ENCODE measurements at places on chromosomes 1 and 21.

GRCh38 chr1:19034721-19035120 is 78.2 kb upstream of the IFFO2 start:
- DNase-seq: no peak

DNA sequence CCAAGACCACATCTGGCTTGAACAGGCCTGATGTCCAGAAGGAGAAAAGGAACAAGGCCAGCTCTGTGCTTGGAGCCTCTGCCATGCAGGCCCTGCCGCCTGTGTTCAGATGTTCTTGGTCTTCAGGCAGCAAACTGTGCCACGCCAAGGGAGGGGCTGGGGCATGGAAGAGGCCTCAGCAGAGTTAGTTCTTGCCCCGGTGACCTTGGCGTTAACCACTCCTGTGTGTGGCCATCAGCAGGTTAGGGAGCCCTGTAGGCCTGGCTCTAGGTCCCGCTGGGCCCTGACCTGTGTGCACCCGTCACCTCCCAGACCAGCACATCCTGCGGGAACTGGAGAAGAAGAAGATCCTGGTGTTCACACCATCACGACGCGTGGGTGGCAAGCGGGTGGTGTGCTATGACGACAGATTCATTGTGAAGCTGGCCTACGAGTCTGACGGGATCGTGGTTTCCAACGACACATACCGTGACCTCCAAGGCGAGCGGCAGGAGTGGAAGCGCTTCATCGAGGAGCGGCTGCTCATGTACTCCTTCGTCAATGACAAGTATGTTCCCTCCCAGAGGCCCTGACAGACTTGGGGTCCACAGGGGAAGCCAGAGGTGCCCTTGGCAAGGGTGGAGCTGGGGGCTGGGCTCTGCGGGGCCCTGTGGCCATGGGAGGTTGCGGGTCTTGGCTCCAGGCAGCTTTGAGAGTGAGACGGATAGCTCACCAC is 7.1 kb downstream of the ZC3H12A start:
- DNase-seq: no peak

GRCh38 chr1:244801246-244801645 is 34.2 kb upstream of the COX20 start:
- DNase-seq: no peak

- DNase-seq: no peak
These were observed 33.0 kb downstream of the APP start for GRCh38 chr21:26137379-26138060.

GRCh38 chr21:15850645-15851044 is 120.9 kb downstream of the USP25 start:
- no peak for DNase-seq

DNA sequence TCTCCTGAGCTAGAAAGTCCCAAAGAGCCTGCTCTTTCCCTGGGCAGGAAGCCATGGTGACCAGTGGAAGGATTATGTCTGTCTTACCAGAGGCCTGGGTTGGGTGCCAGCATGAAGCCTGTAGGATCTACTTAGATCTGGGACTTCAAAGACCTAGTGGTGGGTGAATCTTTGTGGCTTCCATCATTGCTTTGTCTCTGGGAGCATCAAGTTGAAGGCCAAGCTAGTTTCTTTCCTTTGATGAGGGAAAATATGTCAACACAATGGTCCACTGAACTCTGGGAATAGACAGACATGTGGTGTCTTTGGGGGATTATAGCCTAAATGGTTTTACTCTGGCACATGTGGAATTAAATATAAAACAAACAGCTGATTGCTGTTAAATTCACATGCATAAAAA is 100.5 kb upstream of the HOOK1 start:
- no peak for DNase-seq

DNA sequence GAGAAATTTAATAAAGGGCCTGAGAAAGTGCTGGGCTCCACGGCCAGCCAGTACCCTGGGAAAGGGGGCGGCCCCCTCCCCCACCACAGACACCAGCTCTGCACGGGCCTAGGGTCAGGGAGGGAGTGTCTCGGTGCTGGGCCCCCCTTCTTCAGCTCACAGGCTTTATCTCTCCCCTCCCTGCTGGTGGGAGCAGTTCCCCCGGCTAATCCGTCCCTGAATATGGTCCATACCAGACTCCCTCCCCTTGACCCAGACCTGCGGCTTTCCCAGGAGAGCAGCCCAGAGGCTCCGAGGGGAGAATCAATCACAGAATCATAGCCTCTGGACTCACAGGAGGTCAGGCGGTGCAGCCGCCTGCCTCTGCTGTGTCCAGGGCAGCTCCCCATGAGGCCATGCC is 26.0 kb upstream of the RSPO1 start:
- DNase-seq: no peak

DNA sequence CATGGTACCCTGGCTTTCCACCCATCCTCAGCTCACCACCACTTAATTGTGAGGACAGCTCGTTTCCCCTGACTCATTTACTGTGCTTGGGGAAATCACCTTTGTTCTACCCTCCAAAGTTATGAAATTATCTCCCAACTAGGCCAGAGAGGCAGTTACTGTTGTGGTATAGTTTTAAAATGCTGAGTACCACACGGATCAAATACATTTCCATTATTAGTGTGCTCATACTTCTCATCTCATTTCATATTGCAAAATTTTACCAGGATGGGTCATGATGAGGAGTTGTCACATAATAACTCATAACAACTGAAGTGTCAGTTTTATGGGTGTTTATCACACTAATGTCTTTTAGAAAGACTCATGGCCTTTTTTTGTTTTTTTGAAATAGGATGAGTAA is 9.2 kb upstream of the OR2B11 start:
- no peak for DNase-seq

- DNase-seq: no peak
These were observed 38.5 kb upstream of the SYNC start for GRCh38 chr1:32741059-32741412.

DNA sequence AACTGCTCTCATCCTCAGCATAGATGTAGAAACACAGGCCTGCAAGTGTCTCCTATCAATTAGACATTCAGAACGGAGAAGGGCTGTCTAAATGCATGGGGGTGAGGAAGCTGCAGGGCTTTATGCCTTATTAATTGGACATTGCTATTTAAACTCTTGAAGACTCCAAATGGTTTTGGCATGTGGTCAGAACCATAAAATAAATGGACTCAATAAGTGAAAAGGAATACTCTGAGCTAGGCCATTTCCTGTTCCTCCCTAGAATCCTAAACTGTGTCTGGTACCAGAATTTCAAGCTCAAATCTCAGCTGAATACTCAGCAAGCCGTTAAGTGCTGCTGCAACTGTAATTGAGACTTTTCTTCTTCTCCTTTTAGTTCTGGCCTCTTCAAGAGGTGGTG is 80.4 kb upstream of the C1orf87 start:
- DNase-seq: no peak

DNA sequence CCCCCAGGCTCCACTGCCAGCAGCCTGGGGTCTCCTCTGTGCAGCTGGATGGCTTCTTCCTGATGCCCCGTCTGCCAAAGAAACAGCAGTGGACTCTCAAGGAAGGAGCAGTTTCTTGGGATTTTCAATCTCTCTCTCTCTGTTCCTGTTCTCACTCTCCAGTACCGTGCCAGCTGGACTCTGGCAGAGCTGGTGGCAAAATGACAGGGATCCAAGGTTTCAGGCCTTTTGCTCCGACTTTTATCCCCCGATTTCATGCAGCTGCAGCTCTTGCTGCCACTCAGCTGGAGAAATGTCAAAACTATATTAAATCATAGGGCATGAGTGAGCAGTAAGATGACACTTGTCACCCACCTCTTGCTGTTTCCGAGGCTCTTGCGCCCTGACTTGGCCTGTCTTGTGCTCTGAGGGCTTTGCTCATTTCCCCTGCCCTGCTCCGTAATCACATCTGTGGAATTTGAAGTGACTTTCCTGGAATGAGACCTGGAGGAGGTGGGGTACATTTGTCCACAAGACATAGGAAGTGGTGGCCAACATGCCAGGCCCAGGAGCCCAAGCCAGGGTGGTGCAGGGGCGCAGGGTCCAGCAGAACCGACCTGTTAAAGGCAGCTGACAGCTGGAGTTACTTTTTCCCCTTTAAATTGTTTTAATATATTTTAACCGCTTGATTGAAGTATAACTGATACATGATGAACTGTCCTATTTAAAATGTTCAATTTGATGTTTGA is 576.2 kb downstream of the PTPRU start:
- DNase-seq: no peak

GRCh38 chr1:29124366-29125236 is 898 bp upstream of the TMEM200B start:
- peak; percentile 82 for DNase-seq

DNA sequence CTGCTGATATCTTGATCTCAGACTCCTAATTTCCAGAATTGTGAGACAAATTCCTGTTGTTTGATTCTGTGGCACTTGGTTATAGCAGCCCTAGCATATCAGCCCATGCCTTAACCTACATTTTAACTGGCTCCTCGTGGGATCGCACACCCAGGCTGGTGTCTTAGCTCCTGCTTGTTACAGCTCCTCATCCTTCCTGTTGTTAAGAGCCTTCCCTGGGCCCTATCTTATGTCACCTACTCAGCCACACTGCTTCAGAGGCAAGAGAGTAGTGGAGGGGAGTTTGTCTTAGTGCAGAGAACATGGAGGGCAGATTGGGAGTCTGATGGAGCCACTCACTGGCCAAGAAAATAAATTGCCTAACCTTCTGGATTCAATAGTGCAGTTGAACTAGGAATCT is 131.0 kb downstream of the ROR1 start:
- DNase-seq: no peak

DNA sequence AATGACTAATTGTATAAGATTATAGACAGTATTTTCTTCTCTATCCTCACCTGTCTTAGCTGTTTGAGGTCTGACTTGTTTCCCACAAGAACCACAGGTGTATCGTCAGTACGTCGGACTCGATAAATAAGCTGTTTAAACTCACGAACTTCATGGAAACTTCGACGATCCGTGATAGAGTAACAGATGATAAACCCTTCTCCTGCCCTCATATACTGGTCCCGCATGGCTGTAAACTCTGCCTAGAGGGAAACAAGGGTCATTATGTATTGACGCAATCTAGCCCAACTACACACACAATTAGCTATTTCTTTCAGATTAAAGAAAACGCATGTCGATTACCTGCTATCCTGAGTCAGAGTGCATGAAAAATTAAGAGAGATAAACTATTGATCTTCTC is 6.9 kb downstream of the RIT1 start:
- no peak for DNase-seq

- DNase-seq: no peak
These were observed 19.2 kb downstream of the DSTYK start for GRCh38 chr1:205192287-205192686.

DNA sequence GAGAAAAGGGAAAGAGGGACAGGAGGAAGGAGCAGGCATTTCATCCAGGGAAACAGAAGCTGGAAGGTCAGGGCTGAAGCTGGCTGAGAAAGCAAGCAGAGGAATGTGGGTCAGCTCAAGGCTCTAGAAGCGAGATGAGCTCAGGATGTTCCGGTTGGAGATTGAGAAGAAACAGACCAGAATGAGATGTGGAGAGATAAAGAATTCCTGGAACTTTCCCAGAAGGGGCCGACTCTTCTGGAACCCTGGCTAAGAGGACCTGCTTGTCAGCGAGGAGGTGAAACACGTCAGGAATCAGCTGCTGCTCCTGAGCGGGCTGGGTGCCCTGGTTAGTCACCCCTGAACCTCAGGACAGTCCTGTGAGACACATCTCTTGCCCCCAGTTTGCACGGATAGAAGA is 75.9 kb downstream of the HUNK start:
- no peak for DNase-seq

DNA sequence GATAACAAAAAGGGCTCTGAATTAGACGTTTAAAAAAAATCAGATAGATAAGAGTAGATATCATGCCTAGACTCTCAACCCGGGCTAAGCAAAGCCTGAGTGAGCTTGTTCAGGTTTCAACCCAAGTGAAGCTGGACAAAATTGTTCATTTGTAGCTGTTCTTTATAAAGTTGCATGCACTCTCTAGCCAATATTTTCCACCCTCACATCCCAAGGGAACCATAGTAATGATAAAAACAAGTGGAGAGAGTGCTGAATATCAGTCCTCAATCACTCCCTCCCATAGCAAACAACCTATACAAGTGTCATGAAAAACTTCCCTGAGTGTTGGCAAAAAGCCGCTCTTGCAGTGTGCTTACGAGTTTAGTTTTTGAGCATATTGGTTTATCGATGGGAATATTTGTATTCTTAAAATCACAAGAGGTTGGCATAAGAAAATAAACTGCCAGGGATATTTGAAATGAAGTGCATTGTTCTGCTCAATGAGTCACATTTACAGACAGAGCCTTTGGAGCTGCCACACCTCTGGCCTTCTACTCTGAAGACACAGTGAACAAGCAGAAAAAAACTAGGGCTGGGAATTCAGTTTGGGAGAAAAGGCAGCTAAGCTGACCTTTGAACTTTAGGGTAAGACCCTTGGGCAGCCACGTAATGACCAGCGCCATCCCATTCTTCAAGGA is 2.2 kb upstream of the CLCA2 start:
- DNase-seq: no peak

GRCh38 chr1:201505503-201505890 is 1.4 kb downstream of the CSRP1 start:
- DNase-seq: no peak

GRCh38 chr21:15856813-15857212 is 127.0 kb downstream of the USP25 start:
- DNase-seq: no peak

GRCh38 chr21:38771536-38771935 is 34.2 kb upstream of the ETS2 start:
- no peak for DNase-seq

DNA sequence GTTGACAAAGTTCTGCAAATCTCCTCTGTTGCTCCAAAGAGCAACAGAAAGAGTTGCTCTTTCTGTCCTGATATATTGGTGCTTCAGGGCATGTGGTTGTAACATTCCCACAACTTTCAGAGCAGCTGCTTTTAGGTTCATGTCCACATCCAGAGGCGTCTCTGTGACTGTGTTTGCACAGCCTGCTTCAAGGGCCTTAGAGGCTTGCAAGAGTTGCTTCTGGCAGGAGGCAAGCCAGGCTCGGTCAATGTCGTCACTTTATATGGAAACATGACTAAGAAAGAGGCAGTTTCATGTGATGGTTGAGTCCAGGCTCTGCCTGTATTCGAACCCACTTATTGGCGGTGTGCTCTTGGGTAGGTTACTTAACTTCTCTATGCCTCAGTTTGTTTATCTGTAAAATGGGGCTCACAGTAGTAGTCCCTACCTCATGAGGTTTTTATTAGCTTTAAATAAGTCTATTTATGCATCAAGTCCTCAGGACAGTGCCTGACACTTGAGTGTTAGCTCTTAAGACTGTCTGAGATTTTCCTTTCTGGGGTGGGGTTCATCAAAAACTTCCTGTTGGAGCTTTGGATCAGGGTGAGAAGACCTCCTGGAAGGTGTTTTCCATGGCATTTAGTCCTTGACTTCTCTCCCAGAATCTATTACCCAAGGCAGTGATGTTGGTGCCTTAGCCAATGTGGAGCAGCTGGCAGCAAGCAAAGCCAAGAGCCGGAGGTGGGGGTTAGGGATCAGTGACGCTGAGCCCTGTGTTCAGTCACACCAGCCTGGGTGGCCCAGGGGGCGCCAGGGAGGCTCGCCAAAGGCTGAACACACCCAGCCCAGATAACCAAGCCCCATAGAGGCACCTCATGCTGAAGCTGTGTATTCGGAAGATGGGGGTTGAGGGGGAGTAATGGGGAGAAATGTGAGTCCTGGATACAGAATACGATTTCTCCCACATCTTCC is 18.9 kb downstream of the LHX4 start:
- no peak for DNase-seq

- no peak for DNase-seq
These were observed 76.2 kb upstream of the ANGPTL1 start for GRCh38 chr1:178946855-178947676.

All from right renal cortex interstitium (tissue), 3 donors.